CD4-positive, alpha-beta T cell treated with Interferon alpha-2 for 1 hour (primary cell): ENCODE measurements at places on chromosomes 5 and 9.

GRCh38 chr9:16868701-16869100, 1.8 kb downstream of the BNC2 start:
- no peak for DNase-seq

GRCh38 chr9:19456426-19456825, 47.6 kb downstream of the ACER2 start:
- no peak for DNase-seq

- no peak for DNase-seq
Observed at GRCh38 chr5:137304226-137304874, 194.8 kb downstream of the SPOCK1 start.

GRCh38 chr9:563200-563599, 278.3 kb upstream of the DMRT1 start:
- no peak for DNase-seq

- no peak for DNase-seq
Observed at GRCh38 chr5:32158679-32158975, 15.5 kb downstream of the GOLPH3 start.

- DNase-seq: no peak
Observed at GRCh38 chr5:11346336-11346735, 557.9 kb downstream of the CTNND2 start.

DNA sequence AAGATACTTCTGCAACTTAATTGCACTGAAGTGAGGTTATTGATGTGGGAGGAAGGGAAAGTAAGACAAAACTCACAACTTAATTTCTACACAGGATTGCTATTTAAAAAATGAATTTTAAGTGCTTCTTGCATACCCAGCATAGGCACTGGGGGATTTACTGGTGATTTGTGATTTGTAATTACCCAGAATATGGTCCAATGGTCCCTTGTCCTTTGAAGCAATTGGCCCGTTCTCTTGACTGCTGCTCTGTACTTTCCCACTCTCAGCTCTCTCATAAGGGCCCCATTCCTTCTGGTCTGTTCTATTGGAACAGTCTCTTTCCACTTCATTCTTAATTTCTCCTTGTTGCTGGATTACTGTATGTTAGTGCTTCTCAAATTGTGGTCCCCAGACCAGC, 75.4 kb upstream of the SPATA31D4 start:
- DNase-seq: no peak

GRCh38 chr5:566636-567309, 42.5 kb upstream of the SLC9A3 start:
- no peak for DNase-seq

- peak; percentile 48 for DNase-seq
Observed at GRCh38 chr5:139747583-139748504, 47.8 kb upstream of the PSD2 start.
